ENCODE measurements at places on chromosomes 2 and 18.

DNA sequence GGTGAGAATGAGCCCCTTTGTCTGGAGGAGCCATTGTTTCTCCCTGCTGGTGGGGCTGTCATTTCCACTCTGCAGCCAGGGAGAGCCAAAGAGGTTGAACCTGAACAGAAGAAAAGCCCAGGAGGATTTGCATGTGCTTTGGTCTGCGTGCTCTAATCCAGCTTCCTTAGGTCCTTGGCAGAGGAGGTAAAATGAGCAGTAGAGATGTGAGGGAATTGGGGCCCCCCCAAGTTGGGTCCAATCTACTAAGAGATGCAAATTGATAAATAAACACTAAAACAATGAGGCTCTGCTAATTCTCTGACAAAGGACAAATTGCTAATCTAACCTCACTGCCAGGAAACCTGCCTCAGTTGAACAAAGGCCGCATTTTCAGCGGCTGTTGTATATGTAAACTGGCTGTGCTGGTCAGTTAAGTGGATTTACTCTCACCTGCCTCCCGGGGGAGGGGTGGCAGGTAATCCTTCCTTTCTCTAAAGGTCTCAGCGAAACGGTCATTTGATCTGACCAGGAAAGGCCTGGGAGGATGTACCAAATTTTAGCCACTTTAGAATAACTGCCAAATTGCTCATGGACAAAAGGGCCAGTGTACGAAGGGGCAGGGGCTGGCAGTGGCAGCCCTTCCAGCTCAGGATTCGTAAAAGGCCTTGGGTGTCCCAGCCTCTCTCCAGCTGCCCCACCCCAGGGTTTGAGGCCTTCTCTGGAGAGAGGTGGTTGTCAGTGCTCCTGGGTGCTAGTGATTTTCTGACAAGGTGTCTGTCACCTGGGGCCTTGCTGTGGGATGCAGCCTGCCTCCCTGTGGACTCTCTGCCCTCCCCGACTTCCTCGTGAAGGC is 193.6 kb downstream of the MIB1 start:
- DNase-seq: no peak

DNA sequence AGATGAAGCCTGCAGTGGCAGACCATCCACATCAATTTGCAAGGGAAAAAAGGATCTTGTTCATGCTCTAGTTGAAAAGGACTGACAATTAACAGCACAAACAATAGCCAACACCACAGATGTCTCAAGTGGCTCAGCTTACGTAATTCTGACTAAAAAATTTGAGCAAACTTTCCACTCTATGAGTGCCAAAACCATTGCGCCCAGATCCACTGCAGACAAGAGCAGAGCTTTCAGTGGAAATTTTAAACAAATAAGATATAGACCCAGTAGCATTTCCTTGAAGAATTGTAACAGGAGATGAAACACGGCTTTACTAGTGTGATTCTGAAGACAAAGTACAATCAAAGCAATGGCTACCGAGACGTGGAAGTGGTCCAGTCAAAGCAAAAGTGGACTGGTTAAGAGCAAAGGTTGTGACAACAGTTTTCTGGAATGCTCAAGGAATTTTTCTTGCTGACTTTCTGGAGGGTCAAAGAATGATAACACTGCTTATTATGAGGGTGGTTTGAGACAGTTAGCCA is 12.0 kb upstream of the ZNF396 start:
- DNase-seq: no peak

DNA sequence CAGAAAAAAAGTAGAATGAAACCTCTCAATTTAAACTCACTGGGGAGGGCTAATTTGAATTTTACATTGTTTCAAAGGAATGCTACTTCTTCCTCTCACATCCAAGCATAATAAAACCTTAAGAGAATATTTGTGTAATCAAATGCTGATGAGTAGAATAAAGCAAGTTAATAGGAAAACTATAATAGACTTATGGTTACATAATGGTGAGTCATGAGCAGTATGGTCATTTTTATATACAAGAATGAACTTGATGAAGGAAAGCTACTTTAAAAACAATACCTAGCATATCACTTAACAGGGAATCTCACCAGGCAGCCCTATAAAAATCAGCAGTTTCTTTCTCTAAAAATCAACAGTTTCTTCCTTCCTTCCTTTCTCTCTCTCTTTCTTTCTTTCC is 80.3 kb downstream of the VSNL1 start:
- no peak for DNase-seq

DNA sequence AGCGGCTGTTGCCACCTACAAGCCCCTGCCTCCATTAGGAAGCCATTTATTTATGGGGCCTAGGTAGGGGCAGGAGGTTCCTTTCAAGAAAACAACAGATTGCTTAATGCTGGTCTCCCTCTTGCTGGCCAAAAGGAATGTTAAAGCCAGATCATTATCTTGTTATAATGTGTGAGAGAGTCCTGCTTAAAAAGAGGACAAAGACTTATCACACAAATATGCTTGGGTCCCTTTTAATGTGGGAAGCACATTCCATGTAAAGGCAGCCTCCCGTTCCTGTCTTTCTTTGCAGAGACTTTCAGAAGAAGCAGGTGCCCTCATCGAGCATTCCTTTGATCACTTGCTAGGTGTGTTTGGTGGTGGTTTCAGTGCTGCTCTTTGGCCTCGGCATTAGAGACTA is 76.4 kb downstream of the AGAP1 start:
- no peak for DNase-seq

- DNase-seq: no peak
These were observed 29.4 kb downstream of the PSD4 start for GRCh38 chr2:113203217-113203530.

GRCh38 chr2:171163261-171163660 is 2.6 kb upstream of the TLK1 start:
- DNase-seq: no peak
